ENCODE measurements at places on chromosomes 12 and 14.

GRCh38 chr12:93802698-93803423, 125.7 kb downstream of the CRADD start:
- DNase-seq: no peak

DNA sequence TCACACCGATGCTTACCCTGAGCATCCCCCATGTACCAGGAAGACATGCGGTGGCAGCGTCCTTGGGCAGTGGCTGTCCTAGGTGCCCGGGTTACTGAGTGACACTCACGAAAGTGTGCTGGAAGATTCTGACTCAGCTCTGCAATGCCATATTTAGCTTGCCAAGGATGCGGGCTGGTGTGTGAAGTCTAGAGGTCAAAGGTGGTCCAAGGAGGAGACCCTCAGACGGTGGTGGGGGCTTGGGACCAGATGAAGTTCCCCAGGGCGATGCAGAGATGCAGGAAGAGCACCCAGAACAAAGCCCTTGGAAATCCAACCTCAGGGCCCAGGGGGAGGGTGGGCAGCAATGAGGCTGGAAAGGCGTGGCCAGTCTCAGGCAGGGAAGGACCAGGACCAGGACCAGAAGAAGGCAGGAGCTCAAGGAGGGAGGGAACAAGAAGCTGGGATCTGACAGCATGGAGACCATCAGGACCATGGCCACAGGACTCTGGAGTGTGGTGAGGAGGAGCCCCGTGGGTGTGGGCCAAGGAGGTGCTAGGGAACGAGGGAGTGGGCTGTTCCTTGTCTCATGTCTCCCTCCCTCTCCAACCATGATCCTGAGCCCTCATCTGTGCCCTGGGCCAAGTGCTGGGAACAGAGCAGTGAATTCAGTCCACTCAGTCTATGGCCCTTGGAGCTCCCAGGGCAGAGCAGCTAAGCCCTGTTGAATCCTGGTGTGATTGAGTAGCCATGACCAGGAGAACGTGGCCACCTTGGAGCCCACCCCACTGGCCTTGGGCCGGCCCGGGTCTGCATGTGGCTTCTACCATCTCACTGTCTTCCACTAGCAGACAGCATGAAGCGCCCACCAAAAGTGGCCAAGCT, 310.1 kb upstream of the DIO3 start:
- no peak for DNase-seq

DNA sequence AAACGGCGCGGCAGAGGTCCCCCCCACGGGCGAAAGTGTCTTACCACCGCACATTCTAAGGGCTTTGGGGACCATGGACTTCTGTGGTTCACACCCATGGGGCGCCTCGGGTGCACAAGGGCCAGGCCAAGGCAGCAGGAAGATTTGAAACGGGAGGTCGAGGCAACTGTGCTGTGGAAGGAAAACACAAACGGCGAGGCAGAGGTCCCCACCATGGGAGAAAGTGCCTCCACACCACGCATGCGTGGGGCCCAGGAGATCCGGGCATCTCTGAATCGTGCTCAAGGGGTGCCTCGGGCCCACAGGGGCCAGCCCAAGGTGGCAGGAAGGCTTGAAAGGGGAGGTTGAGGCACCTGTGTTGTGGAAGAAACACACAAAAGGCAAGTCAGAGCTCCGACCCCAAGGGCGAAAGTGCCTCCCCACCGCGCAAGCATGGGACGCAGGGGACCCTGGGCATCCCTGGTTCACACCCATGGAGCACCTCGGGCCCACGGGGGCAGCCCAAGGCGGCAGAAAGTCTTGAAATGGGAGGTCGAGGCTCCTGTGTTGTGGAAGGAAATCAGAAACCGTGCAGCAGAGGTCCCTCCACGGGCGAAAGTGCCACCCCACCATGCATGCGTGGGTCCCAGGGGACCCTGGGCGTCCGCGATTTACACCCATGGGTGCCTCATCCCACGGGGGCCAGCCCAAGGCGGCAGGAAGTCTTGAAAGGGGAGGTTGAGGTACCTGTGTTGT, 371.0 kb downstream of the ALG10 start:
- no peak for DNase-seq

DNA sequence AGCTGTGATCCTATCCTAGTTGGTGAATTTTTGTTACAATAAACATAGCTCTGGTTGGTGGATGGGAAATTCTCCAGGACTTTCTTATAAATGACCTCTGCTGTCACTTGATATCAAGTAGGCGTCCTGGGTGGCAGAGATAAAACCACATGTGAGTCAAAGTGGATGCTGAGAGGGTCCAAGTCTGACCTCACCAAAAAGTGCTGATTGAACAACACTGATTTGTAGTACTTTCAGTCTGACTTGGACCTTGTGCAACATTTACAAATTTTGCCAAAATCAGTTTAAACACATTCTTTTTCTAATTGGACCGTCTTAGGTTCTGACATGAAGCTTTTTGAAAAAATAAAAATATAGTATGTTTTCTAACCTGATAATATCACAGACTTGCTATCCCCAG, 585.6 kb downstream of the GALC start:
- no peak for DNase-seq

DNA sequence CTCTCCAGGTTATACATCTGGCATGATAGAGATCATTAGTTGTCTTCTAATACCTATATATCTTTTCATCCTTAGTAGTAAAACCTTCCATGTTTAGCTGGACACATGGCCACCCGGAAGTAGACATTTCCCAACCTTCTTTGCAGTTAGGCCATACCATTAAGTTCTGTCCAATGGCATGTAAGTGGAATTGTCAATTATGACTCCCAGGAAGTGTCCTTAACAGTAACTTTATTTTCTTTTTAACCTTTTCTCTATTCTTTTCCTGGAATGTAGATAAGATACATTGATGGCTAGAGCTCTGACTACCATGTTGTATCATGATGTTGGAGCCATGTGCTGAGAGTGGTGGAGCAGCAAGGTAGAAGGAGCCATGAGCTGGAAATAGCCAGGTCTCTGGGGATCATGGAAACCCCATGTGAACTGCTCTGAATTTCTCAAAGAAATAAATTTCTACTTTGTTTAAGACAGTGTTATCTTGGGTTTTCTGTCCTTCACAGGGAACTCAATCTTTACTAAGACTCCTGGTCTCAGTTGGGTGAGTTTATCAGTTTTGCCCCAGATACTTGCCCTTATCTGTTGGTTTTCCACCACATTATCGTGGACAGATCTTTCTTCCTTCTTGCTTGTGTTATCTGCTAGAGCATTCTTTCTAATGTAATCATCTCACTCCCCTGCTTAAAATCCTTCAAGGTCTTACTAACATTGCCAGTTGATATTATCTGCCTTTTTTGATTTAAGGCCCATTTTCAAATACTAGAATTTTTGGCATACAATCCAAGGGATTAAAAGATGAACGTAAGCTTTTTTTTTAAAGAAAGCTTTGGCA, 5.1 kb upstream of the LTA4H start:
- no peak for DNase-seq

DNA sequence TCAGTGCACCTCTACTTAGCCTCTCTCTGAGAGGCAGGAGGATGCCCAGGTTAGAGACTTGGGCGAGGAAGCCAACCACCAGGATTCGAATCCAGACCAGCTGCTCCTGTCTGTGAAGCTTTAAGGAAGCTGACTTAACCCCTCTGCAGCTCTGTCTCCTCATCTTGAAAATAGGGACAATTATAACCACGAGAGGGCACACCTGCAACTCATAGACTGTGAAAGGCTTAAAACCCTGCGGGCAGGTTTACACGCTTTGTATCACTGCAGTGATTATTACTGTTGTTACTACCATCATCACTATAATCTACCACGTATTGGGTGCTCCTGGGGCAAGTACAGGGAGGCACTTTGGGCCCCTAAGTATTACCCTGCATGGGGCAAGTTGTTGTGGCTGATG, 379.8 kb downstream of the VRK1 start:
- no peak for DNase-seq

GRCh38 chr14:99575043-99576023, 28.7 kb downstream of the CCDC85C start:
- DNase-seq: no peak

- no peak for DNase-seq
These were observed 29.6 kb downstream of the MAP3K9 start for GRCh38 chr14:70779667-70780066.

GRCh38 chr14:50804181-50804721, 26.7 kb downstream of the NIN start:
- no peak for DNase-seq

DNA sequence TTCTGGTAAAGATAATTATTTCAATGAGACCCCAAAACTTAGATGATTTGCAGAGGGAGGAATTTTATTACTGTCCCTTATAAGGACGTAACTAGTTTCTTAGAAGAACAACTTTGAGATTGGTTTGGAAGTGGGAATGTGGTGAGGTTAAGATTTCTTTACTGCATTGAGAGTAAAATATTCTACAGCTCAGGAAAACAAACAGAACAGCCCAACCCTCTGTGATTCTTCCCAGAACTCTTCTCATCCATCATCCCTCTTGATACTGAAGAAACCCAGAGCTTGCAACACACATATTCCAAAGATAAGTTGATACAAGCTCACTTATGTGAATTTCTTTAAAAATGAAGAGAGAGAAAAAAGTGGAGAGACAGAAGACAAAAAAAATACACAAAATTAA, 234.2 kb downstream of the CRADD start:
- DNase-seq: no peak

DNA sequence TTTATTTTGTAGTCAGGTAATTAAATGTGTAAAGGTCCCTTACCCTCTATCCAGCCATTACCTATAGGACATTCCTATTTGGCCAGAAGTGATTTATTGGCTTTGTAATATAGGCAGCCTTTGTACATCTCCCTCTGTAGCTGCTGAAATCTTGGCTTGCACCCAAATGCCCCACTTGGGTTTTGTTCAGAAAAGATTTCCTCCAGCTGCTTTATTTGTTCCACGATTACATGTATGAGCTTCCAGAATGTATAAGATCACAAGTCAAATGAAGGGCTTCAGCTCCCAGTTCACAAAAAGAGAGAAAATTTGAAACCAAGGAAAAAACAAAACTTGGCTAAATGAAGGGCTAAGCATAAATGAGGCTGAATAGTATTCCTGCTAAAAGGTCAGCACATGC, 103.4 kb downstream of the EFCAB11 start:
- no peak for DNase-seq

GRCh38 chr14:103619057-103619456, 10.0 kb upstream of the KLC1 start:
- DNase-seq: no peak

DNA sequence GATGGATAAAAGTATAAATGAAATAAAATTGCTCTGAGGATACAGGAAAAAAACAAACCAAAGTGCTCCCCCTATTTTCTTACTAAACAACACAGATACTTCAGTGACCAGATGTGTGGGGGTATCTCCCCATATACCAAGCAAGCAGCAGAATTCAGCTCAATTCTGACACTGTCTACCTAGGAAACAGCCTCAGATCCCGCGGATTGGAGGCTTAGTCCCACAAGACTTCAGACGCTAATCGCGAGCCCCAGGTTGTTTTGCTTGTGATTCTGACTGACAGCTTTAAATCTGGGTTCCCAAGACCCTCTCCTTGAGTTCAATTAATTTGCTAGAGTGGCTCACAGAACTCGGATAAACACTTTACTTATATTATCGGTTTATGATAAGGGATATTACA, 17.3 kb downstream of the NFKBIA start:
- no peak for DNase-seq

- DNase-seq: no peak
These were observed 22.6 kb upstream of the VDR start for GRCh38 chr12:47927346-47927745.

DNA sequence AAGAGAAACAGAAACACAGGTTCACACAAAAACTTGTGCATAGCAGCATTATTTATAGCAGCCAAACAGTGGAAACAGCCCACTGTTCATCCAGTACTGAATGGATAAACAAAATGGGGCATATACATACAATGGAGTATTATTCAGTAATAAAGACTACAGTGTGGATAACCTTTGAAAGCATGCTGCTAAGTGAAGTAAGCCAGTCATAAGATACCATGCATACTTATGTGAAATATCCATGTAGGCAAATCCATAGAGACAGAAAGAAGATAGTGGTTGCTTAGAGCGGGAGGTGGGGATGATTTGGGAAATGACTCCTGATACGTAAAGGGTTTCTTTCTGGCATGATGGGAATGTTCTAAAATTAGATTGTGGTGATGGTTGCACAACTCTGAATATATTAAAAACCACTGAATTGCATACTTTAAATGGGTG, 99.4 kb downstream of the CRADD start:
- DNase-seq: no peak

DNA sequence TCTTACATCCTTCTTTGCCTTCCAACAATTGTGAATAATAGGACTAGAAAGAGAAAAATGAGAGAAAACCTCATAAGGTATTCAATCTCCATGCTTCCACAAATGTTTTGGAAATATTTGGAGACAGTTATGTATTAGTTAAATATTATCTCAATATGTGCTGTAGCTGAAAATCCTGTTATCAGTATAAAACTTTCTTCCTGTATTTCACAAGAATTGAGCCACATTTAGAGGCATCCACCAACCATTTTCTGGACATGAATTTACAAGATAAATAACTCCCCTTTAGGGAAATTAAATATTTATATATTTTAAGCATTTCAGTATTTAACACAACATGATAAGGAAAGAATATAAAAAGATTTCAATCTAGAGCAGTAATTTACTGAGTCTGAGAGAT, 200.3 kb downstream of the GPHN start:
- DNase-seq: no peak

DNA sequence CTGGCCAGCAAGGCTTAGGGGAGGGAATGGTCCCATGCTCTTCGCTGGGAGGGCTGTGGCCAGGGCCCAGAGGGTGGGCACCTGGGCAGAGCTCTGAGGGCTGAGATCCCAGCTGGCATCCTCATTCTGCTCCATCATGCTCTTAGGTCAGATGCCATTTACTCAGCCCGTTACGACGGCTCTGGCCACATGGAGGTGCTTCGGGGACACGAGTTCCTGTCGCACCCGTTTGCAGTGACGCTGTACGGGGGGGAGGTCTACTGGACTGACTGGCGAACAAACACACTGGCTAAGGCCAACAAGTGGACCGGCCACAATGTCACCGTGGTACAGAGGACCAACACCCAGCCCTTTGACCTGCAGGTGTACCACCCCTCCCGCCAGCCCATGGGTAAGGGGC, 30.8 kb upstream of the LRP1-AS start:
- no peak for DNase-seq

DNA sequence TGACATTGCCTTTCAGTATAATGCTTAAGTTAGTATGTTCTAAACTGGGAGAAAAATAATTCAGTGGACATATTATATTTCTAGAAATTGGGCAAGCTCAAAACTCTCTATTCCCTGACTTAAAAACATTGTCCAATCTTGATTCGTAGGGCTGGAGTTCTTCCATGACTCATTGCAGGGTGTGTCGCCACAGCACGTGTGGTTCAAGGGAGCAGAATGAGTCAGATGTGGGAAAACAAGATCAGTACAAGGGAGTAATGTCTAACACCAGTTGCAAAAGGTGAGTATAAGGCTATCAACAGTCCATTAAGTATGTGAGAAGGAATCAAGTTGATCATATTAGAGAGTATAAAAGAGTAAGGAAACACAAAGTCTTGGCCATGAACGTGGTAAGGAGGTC, 887.0 kb downstream of the TMTC2 start:
- no peak for DNase-seq

GRCh38 chr12:6534695-6534944, 303 bp downstream of the GAPDH start:
- DNase-seq: no peak

- no peak for DNase-seq
These were observed 144.7 kb downstream of the KTN1 start for GRCh38 chr14:55724736-55725135.

Measured in stimulated activated CD8-positive, alpha-beta memory T cell treated with anti-CD3 and anti-CD28 coated beads, Interleukin-7, amount 100 ng/mL, for 1 hour (primary cell).